Effector CD8-positive, alpha-beta T cell (primary cell): ENCODE measurements at places on chromosomes 3 and 15.

DNA sequence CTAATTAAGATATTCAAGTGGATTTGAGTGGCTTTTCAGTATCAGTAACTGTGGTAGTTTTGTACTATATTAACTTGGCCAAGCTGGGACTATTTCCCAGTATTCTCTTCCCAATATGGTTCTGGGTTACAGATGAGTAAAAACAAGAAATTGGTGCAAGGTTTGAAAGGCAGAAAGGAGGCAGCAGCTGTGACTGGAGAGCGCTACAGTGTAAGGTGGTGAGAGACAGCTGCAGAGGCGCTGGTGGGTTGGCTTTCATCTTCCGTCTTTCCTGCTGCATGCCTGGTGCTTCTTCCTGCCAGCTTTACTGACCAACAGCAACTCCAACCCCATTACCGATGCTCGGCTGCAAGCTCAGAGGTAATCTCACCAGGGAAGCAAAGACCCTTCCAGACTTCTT lies 9.8 kb downstream of the DPH3 start:
- no peak for DNase-seq

- DNase-seq: no peak
Measured at GRCh38 chr15:95758851-95759250, 571.6 kb upstream of the NR2F2 start.

GRCh38 chr15:90036806-90037510 lies 35.8 kb downstream of the ZNF710 start:
- no peak for DNase-seq

GRCh38 chr3:901953-902778 lies 190.7 kb upstream of the CNTN6 start:
- DNase-seq: no peak

DNA sequence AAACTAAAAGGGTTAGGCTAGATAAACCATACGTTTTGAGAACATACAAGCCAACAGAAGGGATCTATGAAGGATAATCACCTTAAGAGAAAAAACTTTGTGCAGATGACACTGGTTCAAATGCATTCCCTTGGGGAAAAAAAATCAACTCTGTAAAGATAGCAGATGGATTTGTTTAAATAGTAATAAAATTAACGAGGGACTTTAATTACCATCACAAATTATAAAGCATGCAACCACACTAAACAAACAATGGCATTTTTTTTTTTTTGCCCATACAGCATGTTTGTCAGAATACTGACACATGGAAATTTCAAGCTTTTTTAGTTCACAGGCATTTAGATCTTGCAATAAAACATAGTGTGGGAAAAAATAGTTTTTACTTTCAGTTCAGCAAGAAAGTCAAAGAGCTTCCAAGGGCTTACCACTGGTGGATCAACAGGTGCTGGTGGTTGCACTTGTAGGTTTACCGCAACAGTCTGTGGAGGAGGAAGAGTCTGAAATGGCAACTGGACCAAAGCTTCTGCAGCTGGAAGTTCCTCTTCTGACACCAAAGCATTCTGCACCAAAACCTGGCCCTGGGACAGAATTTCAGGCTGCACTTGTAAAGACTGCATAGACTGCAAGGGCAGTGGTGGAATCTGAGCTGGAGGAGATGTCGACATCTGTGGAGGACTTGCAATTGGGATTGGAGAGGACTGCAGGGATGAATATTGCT lies 53.1 kb downstream of the PHC3 start:
- DNase-seq: no peak
